Heart right ventricle (tissue), 16 donors: ENCODE measurements at places on chromosomes 5 and 9. TPM values are rescaled to one million over a fixed set of nuclear protein-coding genes. Genes with fewer than 3 reads are reported as not detected.
A peak's percentile ranks its signal among the peaks of the same experiment; 100 is the strongest.

DNA sequence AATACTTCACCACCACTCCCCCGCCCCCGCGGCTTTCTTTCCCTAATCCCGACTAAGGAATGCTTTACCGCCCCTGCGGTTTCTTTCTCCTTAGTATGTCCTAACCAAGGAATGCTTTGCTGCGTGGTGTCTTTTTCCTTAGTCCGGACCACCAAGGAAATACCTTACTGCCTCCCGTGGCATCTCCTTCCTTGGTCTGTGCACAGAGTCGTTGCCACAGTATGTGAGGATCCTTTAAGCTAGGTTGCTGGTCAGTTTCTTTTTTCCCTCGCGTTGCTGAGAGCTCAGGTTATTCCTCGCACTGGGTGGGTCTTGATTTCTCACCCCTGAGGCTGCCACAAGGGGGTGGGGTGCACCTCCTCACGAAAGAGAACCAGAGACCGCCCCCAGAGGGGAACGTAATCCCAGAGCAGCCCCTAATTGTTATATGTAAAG lies 309.4 kb downstream of the NR3C1 start:
- no peaks in the 10 kb centered on the region for H3K27me3 ChIP-seq
- DNase-seq = no peak
- H3K4me3 ChIP-seq = no peak overlapping the region
- no peaks in the 10 kb centered on the region for H3K4me1 ChIP-seq

GRCh38 chr5:40223884-40224402 lies 455.8 kb upstream of the PTGER4 start:
- no peak overlapping the region for H3K27ac ChIP-seq
- no peak overlapping the region for H3K4me3 ChIP-seq
- H3K4me1 ChIP-seq = no peaks in the 10 kb centered on the region
- no peaks in the 10 kb centered on the region for H3K27me3 ChIP-seq
- H3K36me3 ChIP-seq = no peaks in the 10 kb centered on the region
- DNase-seq = no peak

SAXO1 gene
- not detected for total RNA-seq

FBN2 gene
- 12.1 TPM for total RNA-seq

DNA sequence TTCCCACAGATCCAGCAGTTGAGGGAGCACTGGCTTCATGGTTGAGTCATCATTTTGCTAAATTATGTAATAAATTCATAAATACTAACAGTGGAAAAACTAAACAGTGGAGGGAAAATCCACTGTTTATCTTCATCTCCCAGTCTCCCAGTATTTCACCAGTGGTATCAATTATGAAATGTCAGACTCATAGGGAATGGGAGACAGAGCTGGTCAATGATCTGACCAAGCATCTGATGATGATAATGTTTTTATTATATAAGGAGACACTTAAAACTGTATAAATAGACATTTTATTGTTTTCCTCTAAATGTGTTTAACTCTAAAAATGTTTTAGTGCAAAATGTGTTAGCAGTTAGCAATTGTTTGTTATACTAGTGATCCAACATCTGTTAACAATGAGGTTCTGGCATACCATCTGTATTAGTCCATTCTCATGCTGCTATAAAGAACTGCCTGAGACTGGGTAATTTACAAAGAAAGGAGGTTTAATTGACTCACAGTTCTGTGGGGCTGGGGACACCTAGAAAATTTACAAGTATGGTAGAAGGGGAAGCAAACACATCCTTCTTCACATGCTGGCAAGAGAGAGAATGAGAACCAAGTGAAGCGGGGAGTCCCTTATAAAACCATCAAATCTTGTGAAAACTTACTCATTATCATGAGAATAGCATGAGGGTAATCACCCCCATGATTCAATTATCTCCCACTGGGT lies 11.8 kb upstream of the REEP5 start:
- peaks cover 9% of the 10 kb centered on the region for H3K4me1 ChIP-seq
- no peaks in the 10 kb centered on the region for H3K27me3 ChIP-seq
- no peak for DNase-seq
- H3K27ac ChIP-seq = no peak overlapping the region

DNA sequence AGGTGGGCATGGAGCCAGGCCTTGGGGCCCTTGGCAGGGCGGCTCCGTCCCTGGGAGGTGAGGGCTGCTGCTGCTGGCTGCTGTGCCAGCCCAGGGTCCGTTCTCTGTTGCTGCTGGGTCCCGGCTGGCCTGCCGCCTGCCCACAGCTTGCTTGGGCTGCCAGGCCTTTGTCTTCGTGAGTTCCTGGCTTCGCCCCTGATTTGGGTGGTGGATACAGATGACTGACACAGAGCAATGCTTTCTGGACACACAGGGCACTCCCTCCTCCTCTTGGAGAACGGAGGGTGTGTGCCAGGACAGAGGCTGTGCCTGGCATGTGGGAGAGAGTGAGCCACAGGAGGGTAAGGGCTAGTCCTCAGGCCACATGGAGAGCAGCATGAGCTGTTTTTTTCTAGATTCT lies 166.1 kb downstream of the MACROH2A1 start:
- H3K4me1 ChIP-seq = peaks cover 9% of the 10 kb centered on the region
- no peaks in the 10 kb centered on the region for H3K36me3 ChIP-seq
- peak; percentile 25 for DNase-seq
- no peak overlapping the region for H3K27ac ChIP-seq
- no peak overlapping the region for H3K4me3 ChIP-seq

LHX3 gene
- total RNA-seq = not detected

DNA sequence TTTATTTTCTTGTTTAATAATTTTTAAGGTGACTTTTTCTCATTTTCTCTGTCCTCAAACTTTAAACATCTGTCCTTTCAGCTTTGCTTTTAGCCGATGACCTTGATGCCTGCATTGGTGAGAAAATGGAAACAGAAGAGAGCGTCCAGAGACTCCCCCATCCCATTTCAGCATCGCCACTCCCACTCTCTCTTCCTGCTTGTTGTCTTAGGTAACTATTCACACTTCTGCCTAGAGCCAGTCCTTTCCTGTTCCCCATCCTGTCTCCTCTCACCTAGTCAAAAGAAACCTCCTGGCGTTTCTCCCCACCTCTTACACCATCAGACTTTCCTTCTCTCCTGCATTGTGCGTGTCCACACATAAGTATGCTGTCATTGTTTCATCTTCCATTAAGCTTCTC lies 124.6 kb downstream of the MAST4 start:
- H3K27ac ChIP-seq = no peak overlapping the region
- no peaks in the 10 kb centered on the region for H3K27me3 ChIP-seq
- H3K4me3 ChIP-seq = no peak overlapping the region
- DNase-seq = no peak
- H3K4me1 ChIP-seq = peaks cover 34% of the 10 kb centered on the region
- no peaks in the 10 kb centered on the region for H3K36me3 ChIP-seq

GRCh38 chr5:27341342-27341741 lies 303.0 kb upstream of the CDH9 start:
- H3K27ac ChIP-seq = no peak overlapping the region
- H3K4me3 ChIP-seq = no peak overlapping the region
- DNase-seq = no peak
- no peaks in the 10 kb centered on the region for H3K4me1 ChIP-seq
- H3K36me3 ChIP-seq = no peaks in the 10 kb centered on the region
- H3K27me3 ChIP-seq = no peaks in the 10 kb centered on the region

PCDHGA6 gene
- total RNA-seq = 8.1 TPM

- H3K27me3 ChIP-seq = no peaks in the 10 kb centered on the region
- no peak overlapping the region for H3K27ac ChIP-seq
- DNase-seq = no peak
- H3K4me1 ChIP-seq = peaks cover 38% of the 10 kb centered on the region
- no peak overlapping the region for H3K4me3 ChIP-seq
- H3K36me3 ChIP-seq = no peaks in the 10 kb centered on the region
These were observed 182.9 kb upstream of the MAP1B start for GRCh38 chr5:71924325-71924724.

DNA sequence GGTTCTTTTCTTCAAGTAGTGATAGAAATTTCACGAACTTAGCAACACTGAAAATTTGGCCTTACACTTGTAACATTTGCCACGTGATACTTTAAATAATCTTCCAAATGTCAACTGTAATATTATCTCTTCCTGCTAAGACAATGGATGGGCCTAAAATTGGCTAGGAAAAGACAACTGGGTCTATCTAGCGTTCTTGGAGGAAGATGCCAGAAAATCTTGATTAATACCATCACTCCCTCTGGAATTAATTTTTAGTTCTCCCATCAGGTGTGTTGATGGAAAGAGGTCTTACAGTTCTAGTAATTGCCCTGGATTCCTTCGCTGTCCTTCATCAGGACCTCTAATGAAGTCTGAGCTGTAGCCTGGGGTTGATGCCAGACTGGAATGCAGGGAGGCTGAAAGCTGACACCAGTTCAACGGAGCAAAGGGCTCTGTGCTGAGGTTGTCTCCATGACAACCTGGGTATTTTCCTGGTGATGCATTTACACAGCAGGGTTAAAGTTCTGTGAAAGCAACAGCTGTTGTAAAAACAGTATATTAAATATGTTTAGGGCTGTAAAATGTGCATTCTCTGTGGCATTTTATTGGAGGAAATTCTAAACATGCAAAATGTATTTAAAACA lies 92.3 kb downstream of the GAS1 start:
- no peak overlapping the region for H3K27ac ChIP-seq
- no peak for DNase-seq
- no peak overlapping the region for H3K4me3 ChIP-seq
- no peaks in the 10 kb centered on the region for H3K36me3 ChIP-seq

GRCh38 chr9:75927356-75927755 lies 36.9 kb downstream of the PCSK5 start:
- no peak overlapping the region for H3K27ac ChIP-seq
- DNase-seq = no peak
- H3K4me3 ChIP-seq = no peak overlapping the region
- H3K27me3 ChIP-seq = no peaks in the 10 kb centered on the region
- H3K4me1 ChIP-seq = peaks cover 6% of the 10 kb centered on the region

COL27A1 gene
- total RNA-seq = 4.1 TPM

DNA sequence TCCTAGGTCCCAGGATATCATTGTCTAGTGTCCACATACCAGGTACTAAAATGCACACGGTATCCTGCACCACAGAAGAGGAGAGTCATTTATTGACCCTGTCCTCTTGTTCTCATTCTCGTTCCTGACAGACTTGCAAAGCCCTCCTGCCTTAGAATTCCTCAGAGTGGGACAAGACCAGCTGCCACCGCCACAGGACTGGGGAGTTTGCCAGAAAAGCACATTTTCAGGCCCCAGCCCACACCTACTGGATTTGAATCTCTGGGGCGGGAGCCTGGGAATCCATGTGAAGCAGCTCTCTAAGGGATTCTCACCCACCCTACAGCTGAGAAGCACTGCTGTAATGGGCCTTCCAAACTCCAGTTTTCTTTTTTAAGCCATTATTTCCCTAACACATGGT lies 68.0 kb upstream of the FANCC start:
- peaks cover 6% of the 10 kb centered on the region for H3K27me3 ChIP-seq
- H3K4me3 ChIP-seq = no peak overlapping the region
- H3K27ac ChIP-seq = no peak overlapping the region
- no peaks in the 10 kb centered on the region for H3K36me3 ChIP-seq

GRCh38 chr5:140245341-140245740 lies 57.6 kb downstream of the PFDN1 start:
- no peak overlapping the region for H3K4me3 ChIP-seq
- H3K4me1 ChIP-seq = peaks cover 84% of the 10 kb centered on the region
- peaks cover 41% of the 10 kb centered on the region for H3K36me3 ChIP-seq
- peak overlapping the region; percentile 90 for H3K27ac ChIP-seq
- H3K27me3 ChIP-seq = no peaks in the 10 kb centered on the region

- H3K36me3 ChIP-seq = peaks cover 9% of the 10 kb centered on the region
- H3K4me1 ChIP-seq = no peaks in the 10 kb centered on the region
- no peak overlapping the region for H3K27ac ChIP-seq
- no peak for DNase-seq
- H3K27me3 ChIP-seq = no peaks in the 10 kb centered on the region
- H3K4me3 ChIP-seq = no peak overlapping the region
These were observed 195.3 kb downstream of the CNTLN start for GRCh38 chr9:17330097-17330496.

- no peak for DNase-seq
- H3K27ac ChIP-seq = peak overlapping the region; percentile 61
- peaks cover 41% of the 10 kb centered on the region for H3K4me1 ChIP-seq
- no peaks in the 10 kb centered on the region for H3K27me3 ChIP-seq
- H3K4me3 ChIP-seq = no peak overlapping the region
- H3K36me3 ChIP-seq = no peaks in the 10 kb centered on the region
These were observed 36.2 kb downstream of the PLAC8L1 start for GRCh38 chr5:146068977-146069779.

DNA sequence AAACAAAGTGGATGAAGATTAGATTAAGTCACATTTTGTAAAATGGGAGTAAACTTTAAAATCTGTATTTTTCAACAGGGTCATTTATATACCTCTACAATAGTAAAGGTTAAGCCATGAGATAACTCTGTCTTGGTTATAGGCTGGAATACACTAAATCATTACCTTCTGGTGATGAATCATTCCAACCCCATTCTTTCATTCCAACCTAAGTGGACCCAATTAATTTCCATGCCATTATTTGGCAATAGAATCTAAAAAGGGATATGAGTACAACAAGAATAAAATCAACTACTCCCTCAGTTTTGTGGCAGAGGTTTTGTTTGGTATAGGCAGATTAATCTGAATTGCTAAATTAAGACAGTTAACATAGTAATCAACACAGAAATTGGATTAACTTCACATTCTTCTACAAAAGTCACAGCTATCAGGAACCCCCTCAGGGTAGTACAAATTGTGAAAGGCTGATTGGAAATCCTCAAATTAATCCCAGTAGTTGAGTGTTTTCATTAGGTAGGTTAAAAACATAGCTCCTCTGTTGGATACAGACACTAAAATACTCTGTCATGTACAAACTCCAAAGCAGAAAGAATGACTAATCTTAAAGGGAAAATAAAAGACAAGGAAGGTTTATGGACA lies 54.2 kb downstream of the ELAVL2 start:
- peaks cover 4% of the 10 kb centered on the region for H3K4me1 ChIP-seq
- no peaks in the 10 kb centered on the region for H3K27me3 ChIP-seq
- DNase-seq = no peak
- H3K4me3 ChIP-seq = no peak overlapping the region

GRCh38 chr9:85521371-85522197 lies 220.2 kb downstream of the AGTPBP1 start:
- no peaks in the 10 kb centered on the region for H3K27me3 ChIP-seq
- H3K27ac ChIP-seq = no peak overlapping the region
- no peaks in the 10 kb centered on the region for H3K4me1 ChIP-seq
- H3K4me3 ChIP-seq = no peak overlapping the region
- peak; percentile 57 for DNase-seq
